Pancreas (tissue), 10 donors: ENCODE measurements at places on chromosomes 7 and 10.

DNA sequence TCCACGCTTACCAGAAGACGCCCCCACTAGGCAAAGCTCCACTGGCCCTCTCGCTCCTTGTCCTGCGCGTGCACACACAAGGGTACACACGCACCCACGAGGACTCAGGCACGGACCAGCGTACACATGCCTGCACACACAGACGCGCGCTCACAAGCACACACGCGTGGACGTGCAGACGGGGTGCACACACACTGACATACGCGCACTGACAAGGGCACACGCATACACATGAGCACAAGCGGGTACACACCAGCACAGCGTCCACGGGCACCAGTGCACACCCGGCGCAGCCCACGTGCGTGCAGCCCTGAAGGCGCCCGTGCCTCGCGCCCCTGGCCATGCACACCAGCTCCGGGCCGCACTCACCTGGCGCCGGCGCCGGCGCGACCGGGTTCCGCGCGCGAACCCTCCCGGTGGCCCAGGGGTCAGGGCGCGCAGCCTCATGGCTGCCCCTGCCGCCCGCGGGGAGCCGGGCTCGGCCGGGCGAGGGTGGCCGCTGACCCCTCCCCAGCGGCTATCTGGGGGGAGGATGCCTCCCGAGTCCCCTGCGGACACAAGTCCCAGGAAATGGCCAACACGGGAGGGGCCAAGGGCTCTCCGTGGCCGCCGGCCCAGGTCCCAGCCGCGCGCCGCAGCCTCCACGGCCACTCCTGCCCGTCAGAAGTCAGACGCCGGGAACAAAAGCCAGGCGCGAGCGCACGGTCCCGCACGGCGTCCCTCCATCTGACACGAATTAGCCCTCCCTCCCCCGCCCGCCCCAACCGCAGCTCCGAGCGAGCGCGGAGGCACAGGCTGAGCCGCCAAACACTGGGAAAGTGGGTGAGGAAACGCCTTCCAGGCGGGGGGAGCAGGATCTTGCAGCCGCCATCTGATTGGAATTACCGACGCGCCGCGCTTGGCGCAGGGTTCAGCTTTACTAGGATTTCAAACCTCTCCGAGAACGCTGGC, 45.0 kb downstream of the TNS3 start:
- DNase-seq: peak; percentile 56

GRCh38 chr7:84813376-84813775, 373.5 kb downstream of the SEMA3D start:
- DNase-seq: no peak

- no peak for DNase-seq
Observed at GRCh38 chr7:99252166-99252895, 20.3 kb upstream of the MYH16 start.

- DNase-seq: no peak
Observed at GRCh38 chr10:113493195-113493594, 59.7 kb upstream of the HABP2 start.

GRCh38 chr10:21523557-21524008, 1.9 kb downstream of the SKIDA1 start:
- DNase-seq: no peak

DNA sequence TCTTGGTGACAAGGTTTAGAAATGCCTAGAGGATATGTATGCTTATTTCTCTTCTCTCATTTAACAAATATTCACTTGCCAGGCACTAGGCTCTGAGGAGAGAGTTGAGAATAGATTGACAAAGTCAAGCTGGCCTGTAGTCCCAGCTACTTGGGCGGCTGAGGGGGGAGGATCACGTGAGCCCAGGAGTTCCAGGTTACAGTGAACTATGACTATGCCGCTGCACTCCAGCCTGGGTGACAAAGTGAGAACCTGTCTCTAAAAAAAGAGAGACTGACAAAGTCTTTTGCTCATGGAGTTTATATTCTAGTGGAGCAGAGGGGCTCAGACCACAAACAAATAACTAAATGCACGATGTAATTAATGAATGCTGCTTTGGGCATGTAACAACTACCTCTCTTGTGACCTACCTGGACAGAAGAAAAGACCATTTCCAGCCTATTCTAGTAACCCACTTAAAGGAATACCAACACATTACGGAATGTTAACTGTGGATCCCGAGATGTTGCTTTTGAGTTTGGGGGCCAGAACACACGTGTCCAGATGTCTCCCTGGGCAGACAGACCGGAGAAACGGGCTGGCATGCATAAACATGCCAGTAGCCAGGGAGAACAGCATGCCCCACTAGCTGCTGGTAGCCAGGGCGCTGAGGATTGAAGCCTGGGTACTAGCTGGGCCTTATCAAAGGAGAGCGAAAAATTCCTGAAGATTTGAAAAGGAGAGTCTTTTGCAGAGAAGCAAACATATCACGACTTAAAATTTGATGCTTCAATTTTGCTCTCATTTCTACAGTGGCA, 2.6 kb upstream of the BMPR1A start:
- DNase-seq: no peak

GRCh38 chr7:88357294-88357693, 50.6 kb upstream of the STEAP4 start:
- DNase-seq: no peak

DNA sequence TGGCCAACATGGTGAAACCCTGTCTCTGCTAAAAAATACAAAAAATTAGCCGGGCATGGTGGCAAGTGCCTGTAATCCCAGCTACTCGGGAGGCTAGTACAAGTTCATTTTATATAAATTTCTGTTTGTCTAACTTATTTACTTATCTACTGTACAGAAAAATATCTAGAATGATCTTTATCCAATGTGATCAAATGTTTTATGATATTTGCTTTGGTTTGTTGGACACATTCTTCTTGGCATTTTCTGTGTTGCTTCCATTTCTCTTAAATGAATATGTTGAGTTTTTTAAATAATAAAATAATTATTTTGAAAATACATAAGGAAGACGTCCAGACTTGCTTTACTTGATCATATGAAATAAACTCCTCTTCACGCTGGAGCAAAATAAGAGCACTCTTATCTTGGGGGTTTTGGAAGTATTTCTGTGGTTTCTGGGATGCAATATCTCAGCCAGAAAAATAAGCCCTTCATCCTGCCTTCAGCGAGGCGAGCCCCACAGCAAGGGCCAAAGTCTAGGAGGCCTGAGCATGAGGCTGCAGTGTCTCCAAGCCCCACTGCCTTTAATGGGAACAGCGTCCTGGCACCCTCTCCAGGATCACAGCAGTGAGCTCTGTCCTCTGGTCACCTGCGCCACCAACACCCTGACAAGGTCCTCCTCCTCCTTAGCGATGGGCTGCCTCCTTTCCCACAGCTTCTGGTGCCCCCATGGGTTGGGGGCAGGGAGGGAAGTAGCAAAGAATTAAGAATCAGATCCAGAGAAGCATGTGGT, 480.2 kb downstream of the KCNMA1 start:
- DNase-seq: no peak

DNA sequence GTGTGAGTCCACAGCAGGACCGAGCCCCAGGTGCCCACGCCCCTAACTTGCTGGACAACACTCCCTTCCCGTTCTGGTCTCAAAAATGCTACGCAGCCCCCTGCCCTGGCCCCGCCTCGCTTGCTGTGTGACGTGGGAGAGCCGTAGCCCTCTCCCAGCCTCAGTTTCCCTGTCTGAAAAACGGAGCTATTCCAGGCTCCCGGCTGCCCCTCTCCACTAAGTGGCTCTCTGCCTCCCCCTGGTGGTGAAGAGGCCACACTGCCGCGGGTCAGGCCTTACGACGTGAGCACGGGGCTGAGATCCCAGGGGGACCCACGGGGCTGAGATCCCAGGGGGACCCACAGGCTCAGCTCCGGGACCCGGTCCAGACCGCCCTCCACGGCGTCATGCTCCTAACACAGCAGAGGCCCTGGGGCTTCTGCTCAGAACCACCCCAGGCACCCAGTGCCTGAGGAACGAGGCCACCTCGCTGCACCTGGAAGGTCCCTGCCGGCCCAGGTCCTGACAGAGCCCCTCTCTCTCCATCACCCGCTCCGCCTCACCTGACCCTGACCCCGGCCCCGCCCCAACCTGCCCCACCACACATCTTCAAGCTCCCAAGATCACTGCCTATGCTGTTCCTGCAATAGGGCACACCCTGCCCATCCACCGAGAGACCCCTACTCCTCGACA, 26.7 kb downstream of the MICALL2 start:
- peak; percentile 71 for DNase-seq

GRCh38 chr10:112369495-112370423, 4.2 kb upstream of the ACSL5 start:
- no peak for DNase-seq

DNA sequence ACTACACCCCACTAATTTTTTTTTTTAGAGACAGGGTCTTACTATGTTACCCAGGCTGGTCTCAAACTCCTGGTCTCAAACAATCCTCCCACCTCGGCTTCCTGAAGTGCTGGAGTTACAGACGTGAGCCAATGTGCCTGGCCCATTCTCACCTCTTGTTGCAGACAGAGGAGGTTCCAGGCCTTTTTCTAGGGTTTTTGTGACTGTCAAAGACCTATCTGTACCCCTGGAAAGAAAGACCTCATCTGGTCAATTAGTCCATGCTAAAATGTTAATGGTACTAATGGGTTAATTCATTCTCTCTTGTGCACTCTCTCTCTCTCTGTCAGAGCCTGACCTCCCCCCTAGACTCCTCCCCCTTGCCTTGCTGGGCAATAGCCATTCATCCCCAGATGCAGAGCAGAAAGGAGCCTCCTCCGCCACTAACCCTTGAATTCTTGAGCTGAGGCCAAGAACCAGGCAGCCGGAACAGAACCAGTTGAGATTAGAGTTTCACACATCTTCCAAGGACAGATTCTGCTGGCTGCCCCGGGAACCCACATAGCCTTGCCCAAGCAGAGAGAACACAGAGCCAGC, 209.7 kb downstream of the SKIDA1 start:
- peak; percentile 50 for DNase-seq

DNA sequence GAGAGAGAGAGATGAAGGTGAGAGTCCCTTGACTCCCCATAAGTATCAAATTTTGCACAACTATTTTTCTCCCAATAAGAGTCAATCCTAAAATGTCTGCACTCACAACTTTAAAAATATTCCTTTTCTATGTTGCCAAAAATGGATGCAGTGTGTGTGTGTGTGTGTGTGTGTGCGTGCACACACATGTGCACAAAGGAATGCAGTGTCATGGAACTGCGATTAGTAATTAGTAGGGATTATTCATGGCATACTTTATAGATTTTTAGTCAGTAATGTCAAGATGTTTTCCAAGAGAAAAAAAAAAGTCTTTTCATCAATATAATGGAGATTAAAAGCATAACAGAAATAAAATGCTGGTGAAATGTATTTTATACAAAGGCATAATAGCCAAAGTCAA, 179.1 kb upstream of the LRRTM3 start:
- no peak for DNase-seq

GRCh38 chr7:151591866-151592265, 72.2 kb upstream of the RHEB start:
- DNase-seq: no peak

- no peak for DNase-seq
Observed at GRCh38 chr7:129465080-129465479, 30.8 kb downstream of the STRIP2 start.

- no peak for DNase-seq
Observed at GRCh38 chr10:97842656-97843280, 6.9 kb upstream of the GOLGA7B start.

- DNase-seq: no peak
Observed at GRCh38 chr7:50314836-50315592, 10.5 kb downstream of the IKZF1 start.

- DNase-seq: no peak
Observed at GRCh38 chr7:103919272-103919868, 70.1 kb downstream of the RELN start.

GRCh38 chr10:48450741-48451466, 144.4 kb downstream of the MAPK8 start:
- no peak for DNase-seq

GRCh38 chr10:85614981-85615380, 751.6 kb downstream of the GRID1 start:
- DNase-seq: no peak

DNA sequence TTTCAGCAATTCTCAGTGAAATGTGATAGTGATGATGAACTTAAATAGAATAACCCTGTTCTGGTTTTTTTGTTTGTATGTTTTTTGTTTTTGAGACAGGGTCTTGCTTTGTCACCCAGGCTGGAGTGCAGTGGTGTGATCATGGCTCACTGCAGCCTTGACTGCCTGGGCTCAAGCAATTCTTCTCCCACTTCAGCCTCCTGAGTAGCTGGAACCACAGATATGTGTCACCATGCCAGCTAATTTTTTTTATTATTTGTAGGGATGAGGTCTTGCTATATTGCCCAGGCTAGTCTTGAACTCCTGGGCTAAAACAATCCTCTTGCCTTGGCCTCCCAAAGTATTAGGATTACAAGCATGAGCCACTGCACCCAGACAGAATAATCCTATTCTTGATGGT, 14.3 kb upstream of the COL17A1 start:
- no peak for DNase-seq

- peak; percentile 9 for DNase-seq
Observed at GRCh38 chr10:5512881-5513612, 11.7 kb upstream of the CALML3 start.

DNA sequence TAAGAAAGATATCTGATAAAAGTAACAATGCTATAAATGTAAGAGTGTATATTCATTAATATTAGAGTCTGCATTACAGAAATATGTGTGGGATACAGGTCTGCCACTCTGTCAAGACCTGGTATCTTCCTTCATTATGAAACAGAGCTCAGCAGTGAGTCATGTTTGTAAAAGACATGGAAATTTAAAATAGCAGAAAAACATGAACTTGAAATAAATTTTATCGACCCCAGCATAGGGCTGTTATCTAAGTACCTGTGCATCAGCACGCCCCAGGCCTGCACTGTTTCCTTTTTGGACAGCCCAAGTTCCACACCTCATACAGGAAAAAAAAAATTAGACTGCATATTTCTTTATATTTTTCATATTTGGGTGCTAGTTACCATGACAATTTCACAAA, 58.0 kb upstream of the ZPBP start:
- no peak for DNase-seq

DNA sequence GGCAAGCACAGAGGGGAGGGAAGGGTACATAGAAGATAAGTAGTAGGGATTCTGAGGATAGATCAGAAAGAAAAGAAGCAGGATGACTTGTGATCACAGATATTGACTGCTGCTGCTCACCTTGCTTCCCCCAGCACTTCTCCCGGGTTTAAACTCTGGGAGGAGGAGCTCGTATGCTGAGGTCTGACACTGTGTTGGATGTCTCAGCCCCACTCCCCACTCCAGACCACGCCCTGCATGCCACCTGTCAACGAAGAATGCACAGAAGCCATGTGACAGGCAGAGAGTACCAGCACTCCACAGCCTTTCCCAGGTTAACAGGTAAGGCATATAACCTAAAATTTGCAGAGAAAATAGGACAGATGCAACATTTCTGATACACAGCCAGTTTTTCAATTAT, 388.9 kb downstream of the TNS3 start:
- DNase-seq: no peak

- DNase-seq: no peak
Observed at GRCh38 chr10:23157239-23157681, 34.9 kb upstream of the PTF1A start.

GRCh38 chr7:111492234-111492633, 70.1 kb downstream of the IMMP2L start:
- no peak for DNase-seq

- peak; percentile 40 for DNase-seq
Observed at GRCh38 chr7:106070201-106070551, 41.9 kb downstream of the SYPL1 start.
